ENCODE measurements at places on chromosomes 2 and 18.

DNA sequence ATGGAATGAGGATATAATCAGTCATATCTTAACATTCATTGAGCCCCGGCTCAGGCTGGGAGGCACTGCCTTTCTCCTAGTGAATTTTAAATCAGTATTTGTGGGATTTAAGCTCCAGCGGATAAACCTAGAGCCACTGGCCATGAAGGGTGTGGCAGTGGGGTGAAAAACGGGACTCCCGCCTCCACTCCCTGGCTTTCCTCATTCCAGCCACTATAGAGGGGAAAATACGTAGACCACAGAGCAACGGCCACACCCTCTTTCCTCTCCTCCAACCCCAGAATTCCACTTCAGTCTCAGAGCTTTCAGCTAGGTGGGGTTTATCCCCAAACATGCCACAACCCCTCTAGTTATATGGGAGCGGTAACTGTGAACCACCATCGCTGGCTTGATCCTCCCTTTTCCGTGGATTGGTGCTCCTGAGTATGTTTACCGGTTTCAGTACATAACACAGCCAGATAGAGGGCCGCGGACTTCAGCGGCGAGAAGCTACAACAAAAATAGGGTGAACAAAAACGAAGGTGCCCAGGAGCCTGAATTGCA, 70.6 kb upstream of the ITGB6 start:
- DNase-seq, result no peak

DNA sequence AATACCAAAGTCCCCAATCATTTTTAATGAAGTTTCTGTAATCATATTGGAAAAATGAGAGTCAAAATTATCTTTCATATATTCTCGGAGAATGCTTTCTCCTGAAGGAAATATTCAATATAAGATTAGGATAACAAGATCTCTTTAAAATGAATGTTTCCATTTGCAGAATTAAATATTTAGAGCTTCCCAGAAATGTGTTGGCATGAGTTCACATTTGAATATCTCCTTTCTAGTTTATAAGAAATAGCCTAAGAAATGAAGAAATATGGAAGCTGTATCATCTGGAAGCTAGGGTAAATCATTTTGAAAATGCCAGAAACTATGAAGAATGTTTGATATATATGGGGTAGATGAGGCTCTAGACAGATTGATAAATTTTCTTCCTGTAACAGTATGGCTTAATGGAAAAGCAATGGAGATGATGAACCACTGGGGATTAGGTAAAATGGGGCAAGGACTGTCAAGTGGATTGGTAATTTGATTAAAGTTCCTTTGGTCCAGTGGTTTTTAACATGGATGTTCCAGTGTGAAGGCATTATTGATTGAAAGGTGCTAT, 184.6 kb upstream of the ZNF804A start:
- no peak for DNase-seq

- no peak for DNase-seq
Observed at GRCh38 chr2:28334527-28334894, 58.1 kb upstream of the FOSL2 start.

GRCh38 chr18:24465486-24465885, 5.0 kb downstream of the HRH4 start:
- DNase-seq, result no peak

GRCh38 chr18:54119524-54120019, 104.9 kb downstream of the MBD2 start:
- peak; percentile 48 for DNase-seq

DNA sequence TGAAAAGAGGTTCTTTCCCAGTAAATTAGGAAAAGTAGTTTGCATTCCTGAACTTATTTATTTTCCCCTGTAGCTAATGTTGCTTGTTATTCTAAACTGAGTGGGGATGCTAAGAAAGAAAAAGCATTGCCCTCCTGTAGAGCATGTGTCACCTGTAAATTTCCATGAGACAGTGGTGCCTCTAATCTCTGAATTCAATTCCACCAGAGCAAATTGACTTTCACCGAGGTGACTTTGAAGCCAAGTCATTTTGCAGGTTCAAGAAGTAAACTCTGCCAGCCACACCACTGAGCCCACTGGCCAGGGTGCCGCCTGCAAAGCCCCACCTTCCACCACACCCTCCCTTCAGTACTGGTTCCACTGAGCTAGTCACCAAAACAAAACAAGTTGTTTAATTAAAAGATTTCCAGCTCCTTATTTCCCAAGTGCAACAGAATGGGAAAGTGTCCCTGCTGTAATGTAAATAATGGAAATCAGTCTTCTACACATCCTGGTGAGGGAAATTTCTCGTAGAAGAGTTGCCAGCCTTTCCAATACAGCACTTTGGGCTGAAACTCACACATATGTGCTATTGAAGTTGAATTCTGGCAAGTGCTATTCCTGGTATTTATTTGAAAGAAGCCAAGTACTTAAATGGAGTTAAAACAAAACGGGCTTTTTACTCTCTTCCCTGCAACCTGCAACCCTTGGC, 254.8 kb downstream of the RNF152 start:
- DNase-seq, result no peak

DNA sequence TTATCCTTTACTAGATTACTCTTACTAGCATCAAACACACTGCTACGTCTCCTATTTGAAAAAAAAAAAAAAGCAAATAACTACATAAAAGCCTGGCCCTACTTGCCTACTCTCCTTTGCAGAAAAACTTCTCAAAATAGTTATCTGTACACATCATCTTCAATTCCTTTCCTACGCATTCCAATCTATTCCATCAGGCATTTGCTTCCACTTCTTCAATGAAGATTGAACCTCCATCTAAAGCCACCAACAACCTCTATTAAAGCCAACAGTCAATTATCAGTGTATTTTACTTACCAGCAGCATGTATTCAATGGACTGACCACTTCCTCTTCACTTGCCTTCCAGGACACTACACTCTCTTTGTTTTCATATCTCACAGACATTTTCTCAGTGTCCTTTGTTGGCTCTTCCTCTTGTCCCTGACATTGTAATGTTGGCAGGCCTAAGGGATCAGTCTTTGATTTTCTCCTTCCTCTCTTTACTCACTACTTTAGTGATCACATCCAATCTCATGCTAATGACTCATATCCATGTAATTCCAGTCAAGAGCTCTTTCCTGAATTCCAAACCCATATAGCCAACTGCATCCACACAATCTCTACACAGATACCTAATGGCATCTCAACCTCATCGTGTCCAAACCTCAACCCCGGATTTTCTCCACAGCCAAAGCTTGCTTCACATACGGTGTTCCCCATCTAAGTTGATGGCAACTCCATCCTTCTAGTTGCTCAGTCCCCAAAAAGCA, 131.3 kb downstream of the CCDC148 start:
- DNase-seq, result no peak

DNA sequence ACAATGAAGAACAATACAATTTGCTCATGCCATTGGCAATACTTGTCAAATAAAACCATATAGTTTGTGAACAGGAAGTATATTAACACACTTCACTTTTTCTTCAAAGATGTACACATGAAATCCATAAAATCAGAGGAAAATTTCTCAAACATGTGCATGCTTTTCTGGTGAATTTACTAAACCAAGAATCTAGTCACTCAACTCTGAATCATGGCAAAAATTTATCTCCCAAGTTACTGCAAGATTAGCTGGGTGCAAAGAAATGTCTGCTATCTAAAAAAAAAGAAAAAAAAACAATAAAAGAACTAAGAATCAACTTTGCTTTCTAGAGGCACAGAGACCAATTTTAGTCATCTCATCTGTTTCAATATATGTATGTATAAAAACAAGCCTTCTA, 419.2 kb downstream of the NR4A2 start:
- no peak for DNase-seq

- no peak for DNase-seq
Observed at GRCh38 chr18:79867666-79868065, 69.9 kb downstream of the KCNG2 start.

DNA sequence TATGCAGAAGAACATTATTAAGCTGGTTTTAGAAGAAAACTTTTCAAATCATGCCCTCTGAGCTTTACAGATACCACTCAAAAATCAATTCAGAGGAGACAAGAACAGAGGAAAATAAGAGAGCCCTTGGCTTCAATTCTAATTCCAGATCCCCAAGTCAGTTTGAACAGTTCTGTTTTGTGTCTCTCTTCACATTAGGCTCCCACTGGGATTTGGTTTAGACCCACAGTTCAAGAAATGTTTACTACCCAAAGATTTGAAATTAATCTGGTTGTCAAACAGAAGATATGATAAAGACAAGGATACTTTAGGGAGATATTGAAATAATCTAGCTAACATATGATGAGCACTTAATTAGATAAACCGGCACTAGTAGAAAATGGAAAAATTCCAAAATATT, 329.5 kb downstream of the RAD51AP2 start:
- DNase-seq, result no peak
